Breast epithelium (tissue), 4 donors: ENCODE measurements at places on chromosomes 5 and 9. TPM values are rescaled to one million over a fixed set of nuclear protein-coding genes. Genes with fewer than 3 reads are reported as not detected.
A peak's percentile ranks its signal among the peaks of the same experiment; 100 is the strongest.

The PCDHB10 gene
- total RNA-seq: 4.8 TPM

The VCAN gene
- 245 TPM for total RNA-seq

The SUSD3 gene
- total RNA-seq: 52.4 TPM

The IL5 gene
- not detected for total RNA-seq

The FBP2 gene
- total RNA-seq: not detected

DNA sequence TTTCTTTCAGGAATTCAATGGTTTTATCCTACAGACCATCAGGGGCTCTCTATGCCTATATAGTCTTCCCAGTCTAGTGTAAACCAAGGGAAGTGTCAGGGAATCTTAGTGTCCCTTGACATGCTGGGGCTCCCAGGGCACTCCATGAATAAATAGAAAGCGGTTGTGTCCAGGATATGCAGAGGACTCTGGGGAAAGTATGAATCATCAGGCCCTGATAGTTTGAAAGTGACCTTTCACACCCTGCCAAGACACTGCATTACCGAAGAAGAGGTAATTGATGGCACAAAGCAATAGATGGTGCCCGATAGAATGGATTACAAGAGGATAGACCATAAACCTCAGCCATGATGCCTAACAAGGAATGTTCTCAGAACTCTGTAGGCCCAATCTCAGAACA, 163.3 kb upstream of the DAPK1 start:
- no peaks in the 10 kb centered on the region for H3K36me3 ChIP-seq
- H3K4me3 ChIP-seq: no peak overlapping the region
- H3K27me3 ChIP-seq: peaks cover 3% of the 10 kb centered on the region
- DNase-seq: no peak
- no peak overlapping the region for H3K27ac ChIP-seq
- no peaks in the 10 kb centered on the region for H3K4me1 ChIP-seq

GRCh38 chr5:36722900-36723299, 116.5 kb downstream of the SLC1A3 start:
- H3K36me3 ChIP-seq: no peaks in the 10 kb centered on the region
- H3K27ac ChIP-seq: no peak overlapping the region
- H3K27me3 ChIP-seq: no peaks in the 10 kb centered on the region
- DNase-seq: no peak
- no peak overlapping the region for H3K4me3 ChIP-seq

GRCh38 chr9:123416176-123416575, 60.2 kb downstream of the CRB2 start:
- no peaks in the 10 kb centered on the region for H3K36me3 ChIP-seq
- no peak overlapping the region for H3K4me3 ChIP-seq
- no peaks in the 10 kb centered on the region for H3K4me1 ChIP-seq
- H3K27me3 ChIP-seq: no peaks in the 10 kb centered on the region

DNA sequence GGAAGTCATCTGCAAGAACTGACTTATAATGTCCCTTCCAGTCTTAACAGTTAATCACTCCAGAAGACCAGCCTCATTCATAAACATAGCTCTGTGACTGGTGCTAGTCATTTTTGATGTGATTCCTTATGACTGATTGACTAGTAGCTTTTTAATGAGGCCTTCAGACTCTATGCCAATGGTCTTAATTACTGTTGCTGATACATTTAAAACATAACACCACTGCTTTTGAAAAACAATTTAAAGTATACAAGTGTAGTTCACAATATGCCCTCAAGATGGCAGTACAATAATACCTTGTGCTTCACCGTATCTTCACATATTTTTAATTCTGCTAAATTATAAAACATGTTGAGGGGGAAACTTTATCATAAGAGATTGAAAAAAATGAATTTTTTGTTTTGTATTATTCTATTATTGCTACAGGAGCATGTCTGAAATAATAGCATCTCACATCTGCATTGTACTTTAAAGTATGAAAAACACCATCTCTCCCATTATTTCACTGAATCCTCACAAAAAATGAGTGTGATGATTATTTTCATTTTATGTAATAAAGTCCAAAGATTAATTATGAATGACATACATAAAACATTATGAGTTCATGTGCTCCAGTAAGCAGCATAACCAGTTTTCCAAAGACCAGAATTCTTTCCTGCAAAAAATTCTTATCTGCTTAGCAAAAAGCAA, 55.2 kb upstream of the SHISAL2B start:
- no peak overlapping the region for H3K4me3 ChIP-seq
- H3K4me1 ChIP-seq: no peaks in the 10 kb centered on the region
- H3K27ac ChIP-seq: no peak overlapping the region
- no peaks in the 10 kb centered on the region for H3K36me3 ChIP-seq
- no peak for DNase-seq
- no peaks in the 10 kb centered on the region for H3K27me3 ChIP-seq

DNA sequence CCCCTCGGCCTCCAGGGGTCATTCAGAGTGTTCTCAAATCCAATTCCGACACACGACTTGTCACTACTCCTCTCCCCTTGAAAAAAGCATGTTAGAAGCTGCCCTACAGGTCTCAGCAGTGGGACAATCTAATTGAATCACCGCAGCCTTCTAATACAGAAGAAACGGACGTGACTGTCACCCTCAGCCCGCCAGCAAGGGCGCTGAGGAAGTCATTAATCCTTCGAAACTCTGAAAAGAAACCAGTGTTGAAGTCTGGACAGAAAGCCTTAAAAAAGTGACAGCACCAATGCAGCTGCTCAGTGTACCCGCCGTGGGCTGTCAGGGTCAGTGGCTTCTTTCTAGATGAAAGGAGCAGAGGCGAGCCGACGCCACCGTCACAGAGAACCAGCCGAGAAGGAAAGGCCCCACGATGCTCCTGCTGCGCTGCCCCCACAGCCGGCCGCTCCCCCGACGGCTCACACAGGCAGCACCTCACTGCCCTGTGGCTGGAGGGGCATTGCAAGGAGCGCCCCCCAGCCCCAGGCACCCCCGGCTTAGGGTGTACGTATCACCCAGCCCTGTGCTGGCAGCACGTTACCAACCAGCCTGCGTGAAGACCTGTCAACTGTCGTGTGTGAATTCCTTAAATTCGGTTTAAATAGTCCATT, 5.7 kb downstream of the BRD3OS start:
- DNase-seq: no peak
- peaks cover 4% of the 10 kb centered on the region for H3K36me3 ChIP-seq
- no peaks in the 10 kb centered on the region for H3K27me3 ChIP-seq
- H3K27ac ChIP-seq: no peak overlapping the region

- no peaks in the 10 kb centered on the region for H3K4me1 ChIP-seq
- DNase-seq: no peak
- no peak overlapping the region for H3K4me3 ChIP-seq
- H3K36me3 ChIP-seq: no peaks in the 10 kb centered on the region
Observed at GRCh38 chr5:154519359-154519758, 41.3 kb upstream of the HAND1 start.

DNA sequence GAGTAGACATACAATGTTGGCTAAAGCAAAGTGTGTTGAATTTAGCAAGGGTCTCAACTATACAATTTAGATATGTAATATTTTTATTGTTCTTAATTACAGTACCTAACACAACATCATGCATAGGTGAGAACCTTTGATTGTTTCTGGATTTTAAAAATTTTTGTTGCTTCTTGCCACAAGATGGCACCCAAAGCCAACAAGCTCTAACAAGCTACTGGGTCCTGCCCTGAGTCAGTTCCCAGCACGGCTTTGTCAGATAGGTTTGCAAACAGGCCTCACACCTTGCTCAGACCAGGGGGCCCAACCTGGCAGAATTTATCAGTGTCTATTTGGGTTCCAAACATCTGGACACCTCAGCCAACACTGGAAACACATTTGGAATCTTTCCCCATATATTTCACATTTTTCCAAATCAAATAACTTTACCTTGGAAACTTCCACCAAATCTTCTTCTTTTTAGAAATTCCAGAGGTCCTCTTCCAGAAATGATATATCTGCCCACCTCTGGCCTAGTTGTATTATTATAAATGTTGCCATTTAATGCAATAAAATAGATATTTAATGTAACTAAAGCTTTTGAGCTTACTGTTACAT, 49.5 kb upstream of the EGFLAM start:
- H3K27ac ChIP-seq: no peak overlapping the region
- no peaks in the 10 kb centered on the region for H3K4me1 ChIP-seq
- DNase-seq: no peak
- peaks cover 8% of the 10 kb centered on the region for H3K27me3 ChIP-seq
- H3K4me3 ChIP-seq: no peak overlapping the region

- no peak overlapping the region for H3K4me3 ChIP-seq
- H3K27ac ChIP-seq: no peak overlapping the region
- no peaks in the 10 kb centered on the region for H3K4me1 ChIP-seq
Observed at GRCh38 chr5:123803359-123803758, 291.4 kb downstream of the CSNK1G3 start.

DNA sequence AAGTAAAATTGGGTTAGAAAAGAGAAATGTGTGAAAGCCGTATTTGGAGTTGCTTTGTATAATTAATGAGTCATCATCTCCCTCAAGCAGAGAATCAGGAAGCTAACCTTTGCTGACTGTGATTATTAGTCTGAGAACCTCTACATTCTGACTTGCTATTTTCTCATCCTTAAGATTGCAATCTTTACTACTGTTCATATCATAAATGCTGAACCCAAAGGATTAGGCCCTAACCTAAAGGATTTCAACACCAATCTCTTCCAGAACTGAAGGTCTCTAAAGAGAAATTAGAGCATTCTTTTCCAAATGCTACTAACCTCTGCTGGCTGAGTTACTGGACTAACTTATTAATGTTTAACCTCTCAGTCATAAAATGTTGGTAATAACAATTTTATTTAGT, 538.1 kb upstream of the MEF2C start:
- H3K4me3 ChIP-seq: no peak overlapping the region
- no peak overlapping the region for H3K27ac ChIP-seq
- no peaks in the 10 kb centered on the region for H3K27me3 ChIP-seq
- DNase-seq: no peak
- no peaks in the 10 kb centered on the region for H3K36me3 ChIP-seq

- no peak for DNase-seq
- H3K27me3 ChIP-seq: no peaks in the 10 kb centered on the region
- peak overlapping the region; percentile 45 for H3K4me3 ChIP-seq
- peaks cover 3% of the 10 kb centered on the region for H3K36me3 ChIP-seq
Observed at GRCh38 chr9:131238402-131239021, 37.8 kb downstream of the FAM78A start.

DNA sequence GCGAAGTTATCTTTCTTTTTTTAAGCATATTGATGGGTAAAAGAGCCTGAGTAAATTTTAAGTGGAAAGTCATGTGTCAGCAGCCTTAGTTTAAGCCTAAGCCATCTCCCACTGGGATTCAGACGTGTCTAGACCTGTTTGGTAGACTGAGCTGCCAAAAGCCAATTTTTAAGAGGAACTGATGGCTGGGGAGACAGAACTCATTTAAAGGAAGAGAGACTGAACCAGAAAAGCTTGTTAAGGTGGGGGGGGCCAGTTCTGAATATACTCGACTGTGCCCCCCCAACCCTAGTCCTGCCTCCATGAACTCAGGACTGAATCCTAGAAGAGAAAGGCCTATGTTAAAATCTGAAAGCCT, 58.3 kb upstream of the PLPP1 start:
- peak overlapping the region; percentile 70 for H3K27ac ChIP-seq
- H3K27me3 ChIP-seq: no peaks in the 10 kb centered on the region
- no peaks in the 10 kb centered on the region for H3K36me3 ChIP-seq
- H3K4me1 ChIP-seq: no peaks in the 10 kb centered on the region
- no peak for DNase-seq

DNA sequence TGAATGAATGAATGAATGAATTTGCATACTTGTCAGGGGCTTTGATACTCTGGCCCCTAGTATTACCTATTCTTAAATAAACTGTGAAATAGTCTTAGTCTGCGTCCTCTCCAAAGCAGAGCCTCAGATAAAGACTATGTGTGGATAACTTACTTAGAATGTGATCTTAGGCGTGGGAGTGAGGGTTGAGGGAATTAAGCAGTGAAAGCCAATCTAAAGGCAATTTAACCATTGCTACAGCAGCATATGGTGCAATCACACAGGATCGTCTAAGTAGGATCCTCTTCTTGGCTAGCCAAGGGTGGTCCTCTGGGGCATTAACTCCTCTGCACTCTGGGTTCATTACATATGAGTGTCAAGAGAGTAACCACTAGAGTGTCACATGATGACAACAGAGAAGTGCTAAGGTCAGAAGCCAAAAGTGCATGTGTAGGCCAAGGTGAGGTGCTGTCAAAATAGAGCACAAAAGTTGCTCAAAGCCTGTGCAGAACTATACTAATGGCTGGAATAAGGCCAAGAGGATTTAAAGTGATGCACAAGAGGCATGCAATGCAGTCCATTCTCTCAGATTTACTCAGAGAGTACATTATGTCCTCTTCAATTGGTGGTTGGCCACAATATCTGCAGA, 274.4 kb upstream of the SEMA6A start:
- H3K36me3 ChIP-seq: no peaks in the 10 kb centered on the region
- no peaks in the 10 kb centered on the region for H3K27me3 ChIP-seq
- no peaks in the 10 kb centered on the region for H3K4me1 ChIP-seq
- H3K4me3 ChIP-seq: no peak overlapping the region
- no peak for DNase-seq
